ENCODE measurements at places on chromosomes 12 and 14.
A peak's percentile ranks its signal among the peaks of the same experiment; 100 is the strongest.

DNA sequence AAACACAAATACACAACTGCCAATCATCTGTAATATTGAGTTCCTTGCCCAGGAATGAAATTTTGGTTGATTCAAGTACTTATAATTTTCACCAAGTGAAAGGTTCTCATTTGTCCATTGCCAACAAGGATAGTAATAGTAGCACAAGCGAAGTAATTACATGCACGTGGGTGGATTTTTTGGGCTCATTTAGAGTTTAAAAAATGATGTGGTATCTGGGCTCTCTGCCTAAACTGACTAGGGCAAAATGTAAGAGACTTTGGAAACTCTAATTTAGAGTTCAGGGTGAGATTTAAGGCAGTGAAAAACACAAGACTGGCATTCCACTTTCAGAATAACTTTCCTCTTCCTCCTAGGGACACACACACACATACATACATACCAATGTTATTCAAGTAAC lies 111.7 kb downstream of the MYRFL start:
- peak; percentile 10 for DNase-seq

DNA sequence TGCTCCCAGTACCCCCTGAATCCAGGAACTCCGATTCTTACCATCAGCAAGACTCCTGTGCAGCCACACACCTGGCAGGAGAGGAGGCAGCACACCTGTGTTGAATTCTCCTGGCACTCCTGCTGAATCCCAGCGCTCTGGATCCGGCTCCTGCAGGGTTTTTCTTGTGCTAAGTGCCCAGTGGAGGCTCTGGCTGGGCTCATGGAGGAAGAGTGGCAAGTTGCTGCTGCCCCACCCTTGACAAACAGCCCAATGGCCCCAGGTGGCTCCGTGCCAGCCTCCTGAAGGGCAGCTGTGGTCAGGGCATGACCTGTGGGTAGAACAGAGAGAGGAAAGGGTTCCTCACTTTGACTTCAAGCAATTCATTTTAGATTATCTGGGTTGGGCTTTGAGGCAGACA lies 20.0 kb downstream of the CRACR2A start:
- no peak for DNase-seq

- DNase-seq, result no peak
Measured at GRCh38 chr14:100110816-100111215, 45.6 kb downstream of the EVL start.

DNA sequence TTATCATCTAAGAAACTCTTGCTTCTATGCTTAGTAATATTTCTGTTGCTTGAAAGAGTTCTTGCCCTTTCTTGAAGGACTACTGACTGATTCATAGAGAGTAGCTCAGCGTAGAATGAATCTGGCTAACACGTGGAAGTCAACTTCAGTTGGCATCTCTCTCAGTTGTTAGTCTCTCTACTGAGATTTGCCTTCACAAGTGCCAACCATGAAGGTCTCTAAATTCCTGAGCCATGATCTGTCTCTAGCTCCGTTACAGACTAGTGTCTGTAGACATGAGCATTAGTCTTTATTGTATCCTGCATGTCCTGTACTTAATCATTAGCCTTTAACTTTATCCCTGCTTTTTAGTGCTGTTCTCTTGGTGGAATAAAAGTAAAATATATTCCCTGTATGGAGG lies 19.1 kb upstream of the ALX1 start:
- DNase-seq, result peak; percentile 1

- DNase-seq, result no peak
Measured at GRCh38 chr12:450438-450837, 9.3 kb upstream of the B4GALNT3 start.

- no peak for DNase-seq
Measured at GRCh38 chr12:18580706-18581105, 157.1 kb downstream of the PLCZ1 start.

DNA sequence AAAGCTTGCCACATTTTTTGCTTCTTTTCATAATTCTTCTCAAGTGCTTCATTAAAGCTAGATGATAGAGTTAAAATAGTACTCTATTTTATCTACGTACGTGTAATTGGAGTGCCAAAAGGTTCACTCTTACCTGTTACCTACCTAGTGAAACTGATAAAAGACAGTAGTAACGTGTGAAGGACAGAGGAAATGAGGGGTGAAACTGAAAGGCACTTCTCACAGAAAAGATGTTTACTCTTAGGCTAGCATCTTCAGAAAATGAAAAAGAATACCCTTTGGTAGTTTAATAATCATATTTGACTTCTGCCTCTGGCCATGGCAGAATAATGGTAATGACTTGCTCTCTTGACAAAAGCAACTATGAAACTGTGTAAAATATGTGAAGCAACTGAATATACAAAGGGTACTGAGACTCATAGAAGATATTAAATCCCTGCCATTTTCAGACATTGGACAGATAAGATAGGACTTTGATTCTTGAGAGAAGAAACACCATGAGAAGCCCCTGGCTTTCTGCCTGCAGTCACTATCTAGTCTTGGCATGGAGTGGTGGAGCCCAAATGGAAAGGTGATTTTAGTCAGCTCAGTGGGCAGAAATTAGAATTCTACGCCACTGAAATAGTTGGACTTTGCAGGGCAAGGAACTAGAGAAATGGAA lies 6.3 kb upstream of the EVL start:
- DNase-seq, result no peak

DNA sequence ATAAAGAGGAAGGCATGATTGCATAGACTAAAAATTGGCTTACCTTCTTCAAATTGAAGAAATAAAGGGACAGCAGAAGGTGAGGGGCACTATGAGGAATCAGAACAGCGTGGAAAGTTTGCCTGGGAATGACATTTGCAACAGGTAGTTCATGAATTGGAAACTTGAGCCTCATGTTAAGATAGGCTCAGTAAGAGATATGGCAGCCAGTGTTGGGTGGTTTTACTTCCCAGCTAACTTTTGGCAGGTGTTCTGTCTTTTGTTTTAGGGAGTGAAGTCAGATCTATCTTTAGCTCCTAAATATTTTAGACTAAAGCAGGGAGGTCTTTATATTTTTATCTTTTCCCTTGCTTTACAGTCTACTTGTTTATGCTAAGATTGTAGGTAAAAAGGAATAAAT lies 122.4 kb downstream of the ANO6 start:
- no peak for DNase-seq

- peak; percentile 29 for DNase-seq
Measured at GRCh38 chr12:121955258-121956237, 37.2 kb downstream of the CFAP251 start.

- DNase-seq, result peak; percentile 96
Measured at GRCh38 chr14:72699852-72700257, 194.0 kb downstream of the DPF3 start.

GRCh38 chr14:74062809-74063150 lies 21.5 kb downstream of the ALDH6A1 start:
- DNase-seq, result no peak

- DNase-seq, result no peak
Measured at GRCh38 chr14:55851301-55851700, 266.9 kb upstream of the PELI2 start.

DNA sequence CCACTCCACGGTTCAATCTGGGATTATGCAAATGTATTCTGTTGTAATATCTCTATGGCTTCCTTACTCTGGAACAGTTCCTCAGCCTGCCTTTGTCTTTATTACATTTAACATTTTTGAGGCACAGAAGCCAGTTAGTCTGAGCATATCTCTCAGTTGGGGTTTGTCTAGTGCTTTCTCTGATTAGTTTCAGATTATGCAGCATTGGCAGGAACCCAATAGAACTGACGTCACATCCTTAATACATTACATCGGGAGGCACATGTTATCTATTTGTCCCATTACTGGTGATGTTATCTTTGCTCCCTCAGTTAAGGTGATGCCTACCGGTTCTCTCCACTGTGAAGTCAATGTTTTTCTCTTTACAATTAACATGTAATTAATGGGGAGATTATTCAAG lies 62.4 kb downstream of the PPM1A start:
- peak; percentile 40 for DNase-seq

DNA sequence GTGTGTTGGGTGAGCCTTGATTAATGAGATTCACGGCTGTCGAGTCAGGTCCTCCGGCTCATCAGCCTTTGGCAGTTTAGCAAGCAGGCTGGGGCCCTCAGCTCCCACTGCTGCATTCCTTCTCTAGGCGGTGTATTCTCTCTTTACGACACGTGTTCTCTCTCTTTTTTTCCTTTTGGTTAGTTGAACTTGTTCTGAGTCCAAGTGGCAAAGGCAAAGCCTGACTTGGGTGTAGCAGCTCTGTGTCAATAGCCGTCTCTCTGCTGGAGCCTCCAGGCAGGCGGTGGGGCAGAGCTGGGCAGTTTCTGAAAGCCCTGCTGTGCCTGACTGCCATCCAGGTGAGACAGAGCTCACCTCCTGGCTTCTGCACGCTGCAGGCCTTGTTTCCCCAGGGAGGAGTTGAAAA lies 46.6 kb downstream of the SUSD6 start:
- DNase-seq, result peak; percentile 74

GRCh38 chr14:103830511-103831270 lies 16.7 kb downstream of the PPP1R13B start:
- DNase-seq, result no peak

DNA sequence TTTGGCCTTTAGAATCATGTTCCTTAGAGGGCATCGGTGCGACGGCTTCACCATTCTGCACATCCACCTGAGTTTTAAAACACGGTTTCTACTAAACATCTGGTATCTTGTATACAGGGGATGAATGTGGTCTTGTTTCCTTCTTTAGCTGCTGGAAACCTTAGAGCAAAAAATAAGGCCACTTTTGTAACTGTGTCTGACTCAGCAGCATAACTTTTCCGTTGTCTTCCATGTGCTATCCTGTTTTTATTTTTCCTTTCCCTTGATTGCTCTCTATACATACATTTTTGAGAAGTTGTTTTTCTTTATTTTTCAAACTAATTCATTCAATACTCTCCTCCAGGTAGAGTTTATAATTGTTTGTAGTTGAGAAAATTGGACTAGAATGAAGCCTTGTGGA lies 108.8 kb upstream of the PCED1B start:
- DNase-seq, result no peak

GRCh38 chr12:19542606-19543005 lies 103.3 kb downstream of the AEBP2 start:
- no peak for DNase-seq

GRCh38 chr14:29528889-29529288 lies 398.8 kb downstream of the PRKD1 start:
- DNase-seq, result peak; percentile 35

DNA sequence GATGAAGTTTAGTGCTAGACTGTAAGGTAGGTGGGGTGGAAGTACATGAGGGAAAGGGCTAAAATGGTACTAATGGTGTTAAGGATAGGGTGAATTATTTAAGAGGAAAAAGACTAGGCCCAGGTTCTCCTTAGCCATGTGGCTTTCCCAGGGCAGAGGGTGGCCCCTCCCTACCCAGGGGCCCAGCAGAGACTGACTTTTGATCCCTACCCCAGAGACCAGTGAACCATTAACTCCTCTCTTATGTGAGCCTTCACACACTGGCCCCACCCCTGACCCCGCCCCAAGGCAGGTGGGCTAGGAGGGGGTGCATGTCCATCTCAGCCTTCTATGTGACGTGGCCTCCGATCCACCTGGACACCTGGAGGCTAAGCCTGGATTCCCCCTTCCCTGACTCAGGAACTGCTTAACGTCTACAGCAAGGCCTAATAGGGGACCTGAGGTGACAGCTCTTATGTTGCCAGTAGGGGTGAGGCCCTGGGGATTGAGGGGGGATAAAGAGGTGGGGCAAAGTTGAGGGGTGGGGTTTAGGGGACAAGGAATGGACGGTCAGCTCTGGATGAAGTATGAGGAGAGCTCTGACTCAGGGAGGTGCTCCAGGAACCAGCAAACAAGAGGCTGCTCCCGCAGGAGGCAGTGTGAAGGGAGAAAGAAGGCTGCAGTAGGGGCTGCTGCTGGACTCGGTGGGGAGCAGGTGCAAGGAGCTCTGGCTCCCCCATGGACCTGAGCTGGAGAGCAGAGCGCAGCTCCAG lies 757 bp downstream of the SLC39A5 start:
- DNase-seq, result no peak

GRCh38 chr12:84696281-84696680 lies 216.3 kb downstream of the SLC6A15 start:
- peak; percentile 73 for DNase-seq

GRCh38 chr14:22890416-22890815 lies 7.4 kb downstream of the REM2 start:
- no peak for DNase-seq

DNA sequence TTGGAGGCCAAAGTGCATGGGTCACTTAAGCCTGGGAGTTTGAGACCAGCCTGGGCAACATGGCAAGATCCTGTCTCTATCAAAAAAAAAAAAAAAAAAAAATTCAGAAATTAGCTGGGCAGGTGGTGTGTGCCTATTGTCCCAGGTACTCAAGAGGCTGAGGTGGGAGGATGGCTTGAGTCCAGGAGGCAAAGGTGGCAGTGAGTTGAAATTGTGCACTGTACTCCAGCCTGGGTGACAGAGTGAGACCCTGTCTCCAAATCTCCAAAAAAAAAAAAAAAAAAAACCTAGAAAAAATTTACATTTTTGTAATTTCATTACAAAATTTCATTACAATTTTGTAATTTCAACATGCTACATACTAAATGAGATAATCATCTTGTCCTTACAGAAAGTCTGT lies 42.7 kb downstream of the SYNE2 start:
- DNase-seq, result no peak

- no peak for DNase-seq
Measured at GRCh38 chr14:26008290-26008689, 589.5 kb downstream of the NOVA1 start.

DNA sequence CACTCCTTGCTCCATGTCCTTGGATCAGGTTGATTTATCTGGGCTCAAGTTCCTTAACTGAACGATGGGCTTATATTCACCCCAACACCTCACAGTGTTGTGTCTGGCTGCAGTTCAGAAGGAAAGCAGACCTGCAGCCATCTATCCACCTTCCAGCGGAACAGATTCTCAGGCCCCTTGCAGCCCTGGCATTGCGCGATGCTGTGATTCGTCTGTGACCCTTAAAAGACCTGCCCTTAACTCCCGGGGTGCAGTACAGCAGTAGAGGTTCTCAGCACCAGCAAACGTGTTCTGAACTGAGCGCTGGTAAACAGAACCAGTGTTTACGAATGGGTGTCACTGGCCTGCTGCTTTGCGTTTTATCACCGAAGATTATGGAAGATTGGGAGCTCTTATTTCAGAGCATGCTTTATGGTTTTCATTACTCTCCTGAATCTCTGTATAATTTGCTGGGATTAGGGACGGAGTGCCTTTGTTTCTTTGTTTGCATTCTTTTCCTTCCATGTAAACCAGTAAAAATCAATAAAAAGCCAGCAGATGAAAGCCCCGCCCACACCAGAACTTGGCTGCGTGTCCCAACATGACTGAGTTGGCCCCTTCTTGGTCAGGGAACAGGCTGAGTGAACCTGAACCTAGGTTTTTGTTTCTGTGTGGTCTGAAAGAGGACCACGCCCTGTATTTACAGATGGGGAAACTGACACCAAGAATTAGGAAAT lies 286.7 kb upstream of the CRY1 start:
- peak; percentile 68 for DNase-seq

DNA sequence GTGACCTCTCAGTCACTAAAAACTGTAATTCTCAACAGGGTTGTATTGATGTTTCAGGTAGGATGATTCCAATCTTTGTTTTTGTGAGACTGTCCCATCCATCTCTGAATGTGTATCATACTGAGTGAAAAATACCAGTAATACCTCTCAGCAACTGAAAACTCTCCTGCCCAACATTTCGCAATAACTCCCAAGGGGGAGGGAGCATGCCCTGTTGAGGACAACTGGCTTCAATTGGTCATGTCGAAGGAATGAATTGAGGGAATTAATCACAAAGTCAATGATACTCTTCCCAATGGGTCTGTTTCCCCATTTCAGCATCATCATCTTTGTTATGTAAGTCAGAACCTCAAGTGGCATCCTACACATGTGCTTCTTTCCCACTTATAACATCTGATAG lies 102.4 kb upstream of the E2F7 start:
- peak; percentile 80 for DNase-seq

GRCh38 chr14:93219103-93219726 lies 12.2 kb downstream of the UBR7 start:
- DNase-seq, result peak; percentile 67

- DNase-seq, result no peak
Measured at GRCh38 chr14:75934998-75935628, 46.7 kb downstream of the TGFB3 start.

All from AG10803 (cell line).